Progenitor cell of endocrine pancreas (in vitro differentiated cells): ENCODE measurements at places on chromosomes 2 and 18.

GRCh38 chr2:241350878-241351639 is 5.0 kb upstream of the FARP2 start:
- no peak for DNase-seq

- no peak for DNase-seq
These were observed 47.4 kb downstream of the IMPA2 start for GRCh38 chr18:12028674-12029073.

GRCh38 chr2:151258121-151258520 is 3.5 kb downstream of the RBM43 start:
- DNase-seq = no peak

DNA sequence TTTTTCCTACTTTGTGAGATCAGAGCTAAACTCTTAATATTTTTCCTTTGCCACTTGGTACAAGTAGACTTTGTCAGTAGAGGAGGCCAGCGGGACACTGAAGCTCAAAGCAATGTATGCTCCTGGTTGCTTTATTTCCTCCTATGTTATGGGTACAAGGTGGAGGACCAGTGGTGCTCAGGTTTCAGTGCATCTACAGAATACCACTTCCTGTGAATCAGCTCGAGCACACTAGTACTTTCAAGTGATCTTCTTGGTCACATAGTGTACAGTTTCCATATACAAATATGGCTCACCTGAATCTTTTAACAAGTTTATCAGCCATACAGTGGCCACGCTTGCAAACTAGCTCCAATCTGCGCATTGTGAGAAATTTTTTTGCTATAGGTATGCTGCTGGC is 1674.8 kb upstream of the TMEFF2 start:
- no peak for DNase-seq

DNA sequence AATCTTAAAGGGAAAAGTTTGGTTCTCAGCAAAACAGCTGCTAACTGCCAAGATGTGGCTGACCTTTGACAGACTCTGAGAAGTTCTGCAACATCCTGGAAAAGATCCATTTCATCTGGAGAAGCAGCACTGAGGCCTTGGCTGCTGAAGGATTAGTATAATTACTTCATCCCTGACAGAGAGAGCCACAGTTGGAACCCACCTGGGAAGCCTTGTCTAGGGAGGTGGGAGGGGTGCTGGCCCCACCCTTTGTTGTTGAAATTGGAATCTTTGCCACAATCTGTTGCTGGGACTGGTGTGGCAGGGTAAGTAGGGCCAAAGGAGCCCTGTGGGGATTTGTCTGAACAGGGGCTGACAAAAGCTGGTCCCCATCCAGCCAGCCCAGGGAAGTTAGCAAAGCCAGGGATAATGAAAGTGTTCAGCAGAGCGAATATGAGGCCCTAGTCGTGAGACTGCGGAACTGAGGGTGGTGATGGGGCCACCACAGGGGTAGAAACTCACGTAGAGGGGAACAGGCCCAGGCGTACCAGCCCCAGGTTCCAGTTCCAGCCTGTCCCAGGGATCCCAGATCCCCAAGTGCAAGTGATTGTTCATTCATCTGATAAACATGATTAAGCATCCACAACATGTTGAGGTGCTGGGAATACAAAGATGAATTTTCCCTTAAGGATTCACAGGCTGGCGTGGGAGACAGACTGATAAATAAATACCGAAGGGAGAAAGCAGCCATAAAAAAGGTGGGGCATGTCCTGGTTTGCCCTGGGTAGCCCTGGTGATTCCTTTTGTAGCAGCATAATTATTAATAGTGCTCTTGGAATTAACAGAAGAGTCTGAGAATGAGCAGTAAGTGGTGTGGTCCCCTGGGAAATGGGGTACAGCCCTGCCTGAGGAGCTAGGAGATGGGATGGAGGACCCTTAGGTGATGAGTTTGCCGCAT is 60.0 kb downstream of the MYO1B start:
- no peak for DNase-seq

- DNase-seq = no peak
These were observed 46.8 kb upstream of the ANXA4 start for GRCh38 chr2:69694894-69695849.

DNA sequence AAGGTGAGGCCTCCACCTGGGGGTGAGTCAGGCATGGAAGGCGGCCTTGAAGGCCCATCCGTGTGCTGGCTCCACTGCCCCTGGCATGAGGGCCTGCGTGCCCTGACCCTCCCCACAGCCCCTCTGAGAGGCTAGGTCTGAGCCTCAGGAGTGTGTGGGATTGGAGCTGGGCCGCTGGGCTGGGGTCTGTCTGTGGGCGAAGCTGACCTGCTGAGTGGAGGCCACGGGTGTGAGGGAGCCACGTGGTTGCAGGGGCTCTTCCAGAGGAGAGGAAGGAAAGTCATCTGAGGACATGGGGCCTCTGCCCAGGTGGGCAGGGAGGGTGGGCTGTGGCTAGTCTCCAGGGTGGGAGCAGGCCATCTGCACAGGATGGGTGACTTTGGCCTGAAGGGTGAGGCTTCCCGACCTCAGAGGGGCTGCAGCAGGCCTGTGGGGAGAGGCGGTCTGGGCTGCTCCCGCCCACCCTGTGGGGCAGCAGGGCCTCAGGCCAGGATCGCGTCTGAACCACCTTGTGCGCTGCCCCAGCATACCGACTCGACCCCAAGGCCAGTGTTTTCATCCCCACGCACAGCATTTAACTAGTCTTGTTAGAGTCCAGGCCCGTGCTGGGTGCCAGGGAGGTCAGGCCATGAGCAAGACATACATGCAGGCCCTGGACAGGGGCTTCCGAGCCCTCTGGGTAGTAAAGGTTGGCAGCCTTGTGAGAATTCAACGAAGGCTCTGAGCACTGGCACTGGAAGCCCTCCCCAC is 11.2 kb downstream of the ARHGEF4 start:
- DNase-seq = no peak

- no peak for DNase-seq
These were observed 805.6 kb upstream of the KLHL29 start for GRCh38 chr2:22579341-22579740.

GRCh38 chr18:25299426-25300300 is 52.3 kb downstream of the ZNF521 start:
- DNase-seq = no peak

DNA sequence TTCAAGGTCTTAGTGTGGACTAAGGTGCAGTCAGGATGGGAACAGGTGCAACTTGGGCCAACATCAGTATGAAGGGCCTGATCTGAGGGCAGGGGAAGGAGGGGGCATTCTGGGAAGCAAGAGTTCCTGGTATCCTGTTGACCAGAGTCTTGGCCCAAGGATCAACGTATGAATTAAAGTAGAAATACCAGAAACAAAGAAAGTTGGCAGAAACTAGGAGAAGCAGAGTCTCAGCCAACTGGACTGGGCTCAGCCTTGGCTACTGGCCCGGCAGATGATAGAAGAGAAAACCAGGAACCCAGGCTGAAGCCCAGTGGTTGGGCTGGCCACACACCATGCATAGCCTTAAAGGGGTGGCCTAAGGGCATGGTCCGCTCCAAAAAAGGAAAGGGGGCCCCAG is 2.3 kb downstream of the CETN1 start:
- DNase-seq = no peak

GRCh38 chr2:70632966-70633365 is 79.3 kb upstream of the TGFA start:
- DNase-seq = no peak

DNA sequence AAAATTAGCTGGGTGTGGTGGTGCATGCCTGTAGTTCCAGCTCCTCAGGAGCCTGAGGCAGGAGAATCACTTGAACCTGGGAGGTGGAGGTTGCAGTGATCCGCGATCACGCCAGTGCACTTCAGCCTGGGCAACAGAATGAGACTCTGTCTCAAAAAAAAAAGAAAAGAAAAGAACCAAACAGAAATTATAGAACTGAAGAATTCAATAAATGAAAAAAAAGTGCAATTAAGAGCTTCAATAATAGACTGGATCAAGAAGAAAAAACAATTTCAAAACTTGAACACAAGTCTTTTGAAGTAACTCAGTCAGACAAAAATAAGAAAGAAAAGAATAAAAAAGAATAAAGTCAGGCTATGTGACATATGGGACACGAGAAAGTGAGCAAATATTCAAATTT is 175.8 kb upstream of the ZSWIM2 start:
- no peak for DNase-seq

- no peak for DNase-seq
These were observed 313.0 kb downstream of the CDH2 start for GRCh38 chr18:27863780-27864430.

GRCh38 chr2:171431677-171432167 is 2.1 kb downstream of the METTL8 start:
- DNase-seq = no peak

DNA sequence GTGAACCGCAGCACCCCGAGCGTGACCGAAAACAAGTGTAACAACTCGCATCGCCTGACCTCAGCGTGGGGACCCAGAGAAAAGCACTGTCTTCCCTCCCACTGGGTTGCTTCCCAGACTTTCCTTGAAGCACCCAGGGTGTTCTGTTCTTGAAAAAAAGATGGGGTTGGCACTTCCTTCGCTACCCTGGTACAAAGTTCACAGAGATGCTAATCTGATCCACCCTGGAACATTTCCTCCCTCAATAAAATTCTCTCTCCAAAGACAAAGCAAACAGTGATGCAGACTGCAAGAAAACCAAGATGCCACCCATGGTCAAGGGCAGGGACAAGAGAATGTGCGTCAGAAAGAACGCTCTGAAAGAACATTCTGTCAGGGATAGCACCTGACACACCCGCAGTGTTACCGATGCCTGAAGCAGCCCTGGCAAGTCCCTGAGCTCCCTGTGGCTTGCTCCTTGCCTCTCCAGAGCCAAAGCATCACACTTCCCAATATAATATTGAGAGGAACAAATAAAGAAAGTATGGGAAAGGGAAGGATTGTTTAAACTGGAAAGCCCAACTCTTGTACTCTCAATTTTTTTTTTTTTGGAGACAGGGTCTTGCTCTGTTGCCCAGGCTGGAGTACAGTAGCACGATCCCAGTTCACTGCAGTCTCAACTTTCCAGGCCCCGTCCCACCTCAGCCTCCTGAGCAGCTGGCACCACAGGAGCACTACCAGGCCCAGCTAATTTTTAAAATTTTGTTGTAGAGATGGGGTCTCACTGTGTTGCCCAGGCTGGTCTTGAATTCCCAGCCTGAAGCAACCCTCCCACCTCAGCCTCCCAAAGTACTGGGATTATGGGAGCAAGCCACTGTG is 70.7 kb downstream of the TBC1D8 start:
- no peak for DNase-seq

- DNase-seq = no peak
These were observed 273.2 kb upstream of the RGPD4 start for GRCh38 chr2:107553539-107553938.

DNA sequence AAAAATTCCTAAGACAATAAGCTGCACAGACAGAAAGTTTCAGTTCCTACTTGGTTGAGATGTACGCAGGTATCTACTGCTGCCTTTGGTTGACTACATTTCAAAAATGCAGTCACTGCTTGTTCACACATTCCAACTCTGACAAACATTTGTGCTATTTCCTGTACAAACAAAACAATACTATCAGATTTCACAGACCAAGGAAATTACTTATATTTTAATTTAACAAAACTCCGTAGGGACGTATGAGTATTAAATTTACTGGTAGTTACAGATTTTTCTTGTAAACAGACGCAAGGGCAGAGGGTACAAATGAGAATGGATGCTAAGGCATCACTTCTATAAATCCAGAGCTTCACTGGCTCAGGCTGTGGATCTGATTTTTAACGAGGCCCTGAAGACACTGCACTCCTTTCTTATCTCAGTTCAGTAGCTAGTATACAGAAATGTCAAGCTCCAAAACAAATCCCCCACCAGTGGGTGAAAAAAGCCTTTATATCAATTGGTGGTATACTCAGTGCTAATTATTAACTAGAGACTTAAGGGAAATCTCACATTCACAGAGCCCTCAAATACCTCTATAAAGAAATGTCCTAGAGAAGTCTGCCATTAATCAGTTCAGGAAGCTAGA is 31.7 kb upstream of the TTC32 start:
- no peak for DNase-seq

DNA sequence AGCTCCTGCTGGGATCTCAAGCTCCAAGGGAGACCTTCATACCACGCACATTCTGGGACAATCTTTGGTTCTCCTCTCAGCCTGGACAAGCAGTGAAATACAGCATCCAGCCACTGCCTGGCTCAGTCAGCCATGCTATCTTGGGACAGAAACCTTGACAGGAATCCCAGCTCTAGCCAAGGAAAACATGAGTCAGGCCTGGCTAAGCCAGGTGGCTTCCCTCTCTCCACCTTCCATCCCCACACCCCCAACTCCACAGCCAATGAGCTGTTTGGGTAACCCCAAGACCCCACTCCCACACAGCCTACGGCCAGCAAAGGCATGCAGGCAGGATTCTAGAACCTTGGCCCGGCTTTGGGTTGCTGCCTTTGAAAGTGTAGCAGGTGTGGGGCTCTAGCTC is 64.9 kb downstream of the MCFD2 start:
- DNase-seq = no peak

- no peak for DNase-seq
These were observed 26.7 kb downstream of the POLI start for GRCh38 chr18:54296062-54296461.

GRCh38 chr2:108355906-108356734 is 21.6 kb upstream of the SULT1C4 start:
- no peak for DNase-seq

DNA sequence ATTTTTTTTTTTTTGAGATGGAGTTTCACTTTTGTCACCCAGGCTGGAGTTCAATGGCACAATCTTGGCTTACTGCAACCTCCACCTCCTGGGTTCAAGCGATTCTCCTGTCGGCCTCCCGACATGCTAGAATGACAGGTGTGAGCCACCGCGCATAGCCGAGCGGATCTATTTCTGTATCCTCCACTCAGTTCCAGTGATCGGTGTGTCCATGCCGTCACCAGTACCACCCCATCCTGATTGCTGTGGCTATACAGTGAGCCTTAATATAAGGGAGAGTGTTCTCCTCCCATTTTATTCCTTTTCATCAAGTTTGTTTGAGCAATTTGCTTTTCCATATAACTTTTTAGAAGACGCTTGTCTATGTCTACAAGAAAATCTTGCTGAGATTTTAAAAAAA is 35.2 kb downstream of the RFX8 start:
- DNase-seq = no peak

- DNase-seq = no peak
These were observed 97.3 kb upstream of the ST6GAL2 start for GRCh38 chr2:106983305-106983704.

GRCh38 chr2:241632478-241633325 is 4.3 kb downstream of the THAP4 start:
- DNase-seq = no peak

DNA sequence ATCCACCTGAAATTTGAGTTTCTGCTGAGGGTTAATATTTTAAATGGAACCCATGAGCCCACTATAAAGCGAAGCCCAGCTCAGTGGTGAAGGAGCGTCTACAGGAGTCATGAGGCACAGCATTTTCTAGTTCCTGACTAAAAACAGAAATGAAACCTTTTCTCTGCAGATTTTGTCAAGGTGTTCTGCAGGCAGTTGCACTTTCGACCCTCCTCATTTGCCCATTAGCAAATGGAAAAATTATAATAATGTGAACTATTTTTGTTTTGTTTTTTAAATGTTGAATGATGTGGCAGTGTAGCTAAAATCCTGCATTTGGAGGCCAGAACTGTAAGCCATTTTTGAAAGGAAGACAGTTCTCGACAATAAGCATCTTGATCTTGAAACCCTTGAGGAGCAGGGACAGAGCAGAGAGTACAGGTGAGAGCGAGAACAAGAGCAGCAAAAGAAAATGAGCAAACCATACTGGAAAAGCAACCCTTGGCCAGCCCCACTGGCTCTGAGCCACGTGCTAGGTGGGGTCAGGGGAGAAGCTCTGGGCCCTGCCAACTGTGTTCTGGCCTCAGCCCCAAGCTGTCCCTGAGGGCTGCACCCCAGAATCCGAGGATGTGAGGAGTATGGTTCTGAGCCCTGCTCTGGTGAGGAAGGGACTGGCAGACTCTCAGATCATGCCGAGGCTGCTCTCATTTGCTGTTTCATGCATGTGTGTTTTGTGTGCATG is 26.4 kb upstream of the COPS8 start:
- DNase-seq = no peak

- no peak for DNase-seq
These were observed 36.4 kb upstream of the FOSL2 start for GRCh38 chr2:28356095-28356911.
